Osteoblast (primary cell): ENCODE measurements at places on chromosomes 7 and 10. TPM values are rescaled to one million over a fixed set of nuclear protein-coding genes. Genes with fewer than 3 reads are reported as not detected.

C10orf62 gene
- total RNA-seq, result 0.29 and 0.36 TPM in 2 replicates

MAT1A gene
- not detected in 2 replicates for total RNA-seq

ENKUR gene
- total RNA-seq, result 0.59 TPM in 1 of 2 replicates, not detected in the other

SPDYE1 gene
- total RNA-seq, result not detected in 2 replicates

FOXI2 gene
- not detected in 2 replicates for total RNA-seq

INTS15 gene
- total RNA-seq, result 11.9 and 13.0 TPM in 2 replicates

DOCK4 gene
- total RNA-seq, result 31.5 and 31.8 TPM in 2 replicates

DIP2C gene
- total RNA-seq, result 32.4 and 36.9 TPM in 2 replicates

ATG9B gene
- not detected in 2 replicates for total RNA-seq

AKR1C4 gene
- total RNA-seq, result not detected in 2 replicates

THSD7A gene
- under 0.01 TPM in 2 replicates for total RNA-seq

DNAJB6 gene
- 84.3 and 84.7 TPM in 2 replicates for total RNA-seq

CHN2 gene
- under 0.01 TPM in 1 of 2 replicates, not detected in the other for total RNA-seq
